Stimulated activated CD8-positive, alpha-beta memory T cell treated with anti-CD3 and anti-CD28 coated beads, Interleukin-12 subunit alpha, Interleukin-12 subunit beta, amount 100 ng/mL, for 1 hour (primary cell): ENCODE measurements at places on chromosomes 6 and 20.

GRCh38 chr6:38783443-38784228, 68.5 kb downstream of the DNAH8 start:
- no peak for DNase-seq

DNA sequence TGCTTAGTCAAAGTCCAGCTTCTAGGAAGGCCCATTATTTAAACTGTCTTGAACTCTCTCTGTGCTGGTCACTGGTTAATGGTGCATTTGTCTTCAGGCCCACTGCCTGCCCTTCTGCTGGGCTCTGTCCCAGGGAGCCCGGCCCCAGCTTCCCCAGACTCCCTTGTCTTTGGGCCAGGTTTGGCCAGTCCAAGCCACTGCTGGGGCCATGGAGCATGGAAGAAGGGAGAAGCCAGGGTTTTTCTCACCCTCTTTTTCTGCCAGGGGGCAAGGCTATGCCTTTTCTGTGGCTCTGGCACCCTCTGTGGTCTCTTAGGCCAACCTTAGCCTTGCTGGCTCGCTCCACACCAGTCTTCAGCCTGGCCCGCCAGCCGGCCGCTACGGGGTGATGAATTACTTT, 390.0 kb upstream of the SULF2 start:
- no peak for DNase-seq

- DNase-seq = no peak
Measured at GRCh38 chr20:35111141-35111888, 18.7 kb upstream of the TRPC4AP start.

DNA sequence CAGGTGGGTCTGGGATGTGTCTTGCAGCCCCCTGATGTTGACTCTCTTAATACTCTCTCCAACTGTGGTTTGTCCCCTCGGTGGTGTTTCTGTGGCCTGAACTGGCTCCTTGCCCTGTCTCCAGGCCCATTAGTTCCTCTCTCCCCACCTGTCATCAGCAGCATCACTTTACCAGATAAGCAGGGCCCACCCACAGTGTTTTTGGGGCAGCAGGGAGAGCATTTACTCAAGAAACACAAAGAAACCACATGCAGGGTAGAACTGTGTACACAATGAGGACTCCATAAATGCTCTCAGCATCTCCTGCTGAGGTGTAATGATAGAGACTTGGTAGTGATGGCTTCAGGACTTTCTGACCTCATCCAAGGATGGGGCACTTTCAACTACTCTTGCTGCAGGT, 20.2 kb upstream of the MRPS18A start:
- no peak for DNase-seq

- no peak for DNase-seq
Measured at GRCh38 chr6:157571269-157571668, 190.3 kb downstream of the ZDHHC14 start.

GRCh38 chr20:20051767-20052073, 546 bp downstream of the CRNKL1 start:
- no peak for DNase-seq

DNA sequence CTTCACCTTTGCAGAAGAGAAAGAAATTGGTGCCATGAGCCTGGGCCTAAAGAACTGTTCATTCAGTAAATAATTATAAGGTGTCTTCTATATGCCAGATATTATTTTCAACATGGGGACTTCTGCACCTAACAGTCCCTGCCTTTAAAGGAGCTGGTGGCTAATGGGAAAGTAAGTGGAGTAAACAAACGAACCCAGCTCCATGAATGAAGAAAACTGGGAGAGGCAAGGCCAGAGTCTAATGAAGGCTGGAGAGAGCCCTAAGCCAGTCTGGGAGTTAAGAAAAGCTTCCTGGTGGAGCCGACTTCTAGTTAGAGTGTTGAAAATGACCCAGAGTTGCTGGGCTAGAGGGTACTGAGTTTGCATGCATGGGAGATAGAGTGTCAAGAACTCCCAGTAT, 24.2 kb upstream of the EFHC1 start:
- no peak for DNase-seq
